ENCODE measurements at places on chromosomes 1 and 21.
A peak's percentile ranks its signal among the peaks of the same experiment; 100 is the strongest.

DNA sequence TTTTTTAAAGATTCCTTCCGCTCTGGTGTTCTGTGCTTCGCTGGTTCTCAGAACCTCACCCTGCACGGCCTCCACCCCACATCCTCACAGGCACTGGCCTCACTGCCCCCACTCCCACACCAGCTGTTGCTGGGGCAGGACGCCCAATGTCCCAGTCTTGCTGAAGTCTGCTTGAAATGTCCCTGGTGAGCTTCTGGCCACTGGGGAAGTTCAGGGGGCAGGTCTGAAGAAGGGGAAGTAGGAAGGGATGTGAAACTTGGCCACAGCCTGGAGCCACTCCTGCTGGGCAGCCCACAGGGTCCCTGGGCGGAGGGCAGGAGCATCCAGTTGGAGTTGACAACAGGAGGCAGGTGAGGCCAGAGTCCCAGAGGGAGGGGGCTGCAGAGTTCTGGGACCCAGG, at the start of gene C1QA:
Gene C1QA (plus strand): TSS at position 276 of the 400 bp plus-strand sequence. CDS start 989 bp downstream, outside the sequence.
- no peak for DNase-seq

GRCh38 chr1:36123356-36123755, 1.7 kb downstream of the COL8A2 start:
- DNase-seq = no peak

DNA sequence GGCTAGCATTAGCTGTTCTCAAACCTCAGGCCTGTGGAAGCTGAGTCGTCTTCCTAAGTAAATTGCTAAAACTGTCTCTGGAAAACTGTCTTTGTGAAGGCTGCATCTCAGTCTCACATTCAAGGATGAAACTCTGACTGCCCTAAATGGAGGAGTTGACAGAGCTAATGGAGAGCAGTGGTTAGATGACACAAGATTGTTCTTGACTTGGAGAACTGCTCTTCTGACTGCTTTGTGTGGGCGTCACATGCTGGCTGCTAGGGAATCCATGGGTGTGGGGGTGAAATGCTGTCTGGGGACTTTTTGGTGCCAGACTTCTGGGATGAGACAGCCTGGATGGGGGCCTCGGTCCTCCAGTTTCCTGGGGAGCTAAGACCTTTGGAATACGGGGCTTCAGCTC, 24.5 kb upstream of the TSPAN2 start:
- no peak for DNase-seq

DNA sequence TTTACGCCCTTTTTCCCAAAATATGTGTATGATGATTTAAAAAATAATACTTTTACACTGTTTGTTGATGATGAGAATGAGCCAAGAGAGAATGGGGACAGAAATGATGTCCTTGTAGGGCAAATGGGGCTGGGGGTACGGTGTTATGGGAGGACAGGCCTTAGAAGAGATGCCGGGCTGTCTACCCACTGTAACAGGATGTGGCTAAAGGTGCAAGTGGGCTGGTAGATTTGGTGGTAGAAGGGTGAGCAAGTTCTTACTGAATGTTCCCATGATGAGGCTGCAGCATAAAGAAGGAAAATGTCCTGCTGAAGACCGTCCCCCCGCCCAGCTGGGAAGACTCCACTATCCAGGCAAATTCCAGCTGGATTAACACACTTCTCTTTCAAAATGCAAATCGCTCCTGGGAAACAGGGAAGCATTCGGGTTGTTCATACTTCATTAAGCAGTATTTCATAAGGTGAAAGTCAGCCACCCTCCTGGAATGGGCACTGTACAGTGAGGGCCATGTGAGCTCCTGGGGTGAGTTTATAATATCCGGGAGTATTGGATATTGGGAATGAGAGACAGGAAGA, 14.0 kb downstream of the GPA33 start:
- no peak for DNase-seq

- DNase-seq = no peak
These were observed 75.6 kb upstream of the SLC2A1 start for GRCh38 chr1:43034195-43034658.

GRCh38 chr1:39973503-39974135, 18.7 kb downstream of the MFSD2A start:
- DNase-seq = peak; percentile 53

DNA sequence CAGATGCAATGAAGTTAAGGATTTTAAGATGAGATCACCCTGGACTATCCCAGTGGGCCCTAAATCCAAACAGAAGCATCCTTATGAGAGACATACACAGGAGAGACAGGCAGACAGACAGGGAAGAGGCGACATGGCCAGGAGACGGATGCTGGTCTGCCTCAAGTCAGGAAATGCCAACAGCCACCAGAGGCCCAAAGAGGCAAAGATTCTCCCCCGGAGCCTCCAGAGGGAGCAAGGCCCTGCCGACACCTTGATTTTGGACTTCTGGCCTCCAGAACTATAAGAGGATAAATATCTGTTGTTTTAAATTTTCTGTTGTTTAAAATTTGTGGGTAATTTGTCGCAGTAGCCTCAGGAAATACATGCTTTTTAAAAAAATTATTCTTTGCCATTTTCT, 116.4 kb downstream of the GLIS1 start:
- no peak for DNase-seq

DNA sequence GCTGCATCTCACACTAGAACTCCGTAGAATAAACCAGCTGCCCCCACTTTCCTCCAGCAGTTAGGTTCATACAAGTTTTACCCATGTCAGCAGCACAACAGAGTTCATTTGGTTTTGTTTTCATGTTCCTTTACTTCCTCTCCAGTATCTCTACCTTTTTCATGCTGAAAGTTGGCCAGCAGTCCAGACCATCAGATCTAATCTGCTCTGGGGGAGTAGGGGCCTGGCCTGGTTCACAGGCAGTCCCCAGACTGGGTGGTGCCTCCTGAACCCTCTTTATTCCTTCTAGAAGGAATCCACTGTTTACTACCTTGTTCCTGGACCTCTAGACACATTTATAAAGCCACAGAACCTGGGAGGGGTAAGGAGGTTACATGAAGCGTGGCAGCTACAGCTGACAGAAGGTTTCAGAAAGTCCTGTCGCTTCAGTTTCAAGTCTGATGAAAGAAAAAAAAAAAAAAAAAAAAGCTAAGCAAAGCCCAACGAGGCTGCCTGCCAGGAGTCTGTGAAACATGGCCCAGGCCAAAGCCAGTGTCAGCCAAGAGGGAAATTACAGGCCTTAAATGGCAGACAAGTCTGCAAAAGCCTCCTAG, 184.6 kb upstream of the JUN start:
- no peak for DNase-seq

- no peak for DNase-seq
These were observed 68.7 kb downstream of the KCNN3 start for GRCh38 chr1:154801234-154802011.

GRCh38 chr1:38129971-38130370, 83.4 kb upstream of the POU3F1 start:
- DNase-seq = no peak

- DNase-seq = no peak
These were observed 136.9 kb downstream of the SYT14 start for GRCh38 chr1:210074904-210075303.

DNA sequence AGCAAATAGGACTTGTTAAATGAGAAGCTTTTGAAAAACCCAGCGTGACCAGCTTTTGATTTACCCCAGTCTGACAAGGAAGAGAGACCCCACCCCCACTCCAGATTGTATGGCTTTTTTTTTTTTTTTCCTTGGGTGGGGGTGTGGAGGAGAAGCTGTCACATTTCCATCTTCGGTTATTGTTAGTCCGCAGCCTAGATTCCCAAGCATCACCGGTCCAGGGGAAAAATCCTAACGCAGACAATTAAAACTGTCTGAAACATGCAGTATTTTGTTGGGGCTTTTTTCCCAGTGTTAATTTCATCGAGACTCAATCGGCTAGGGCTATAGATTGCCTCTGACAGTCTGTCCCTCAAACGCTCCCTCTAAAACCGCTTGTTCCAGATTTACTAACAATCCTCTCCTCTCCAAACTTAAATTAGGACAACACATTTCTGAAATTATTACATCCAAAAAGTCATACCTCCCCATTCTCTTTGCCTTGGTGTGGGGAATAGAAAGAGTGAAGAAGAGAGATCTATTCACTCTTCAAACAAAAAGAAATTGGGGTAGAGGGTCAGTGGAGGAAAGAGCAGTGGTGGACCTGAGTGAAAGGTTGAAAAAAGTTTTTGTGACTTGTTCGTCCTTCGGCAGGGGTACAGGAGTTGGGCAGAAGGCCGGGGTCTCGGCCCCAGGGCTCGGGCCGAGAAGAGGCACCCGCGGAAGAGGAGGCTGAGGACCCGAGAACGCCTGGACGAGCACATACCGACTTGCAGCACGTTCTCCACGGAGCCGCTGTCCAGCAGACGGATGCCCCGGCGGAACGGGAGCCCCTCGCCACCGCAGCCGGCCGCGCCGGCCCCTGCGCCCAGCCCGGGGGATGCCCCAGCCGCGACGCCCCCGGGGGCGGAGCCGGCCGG, 1.1 kb downstream of the ZSWIM5 start:
- no peak for DNase-seq

DNA sequence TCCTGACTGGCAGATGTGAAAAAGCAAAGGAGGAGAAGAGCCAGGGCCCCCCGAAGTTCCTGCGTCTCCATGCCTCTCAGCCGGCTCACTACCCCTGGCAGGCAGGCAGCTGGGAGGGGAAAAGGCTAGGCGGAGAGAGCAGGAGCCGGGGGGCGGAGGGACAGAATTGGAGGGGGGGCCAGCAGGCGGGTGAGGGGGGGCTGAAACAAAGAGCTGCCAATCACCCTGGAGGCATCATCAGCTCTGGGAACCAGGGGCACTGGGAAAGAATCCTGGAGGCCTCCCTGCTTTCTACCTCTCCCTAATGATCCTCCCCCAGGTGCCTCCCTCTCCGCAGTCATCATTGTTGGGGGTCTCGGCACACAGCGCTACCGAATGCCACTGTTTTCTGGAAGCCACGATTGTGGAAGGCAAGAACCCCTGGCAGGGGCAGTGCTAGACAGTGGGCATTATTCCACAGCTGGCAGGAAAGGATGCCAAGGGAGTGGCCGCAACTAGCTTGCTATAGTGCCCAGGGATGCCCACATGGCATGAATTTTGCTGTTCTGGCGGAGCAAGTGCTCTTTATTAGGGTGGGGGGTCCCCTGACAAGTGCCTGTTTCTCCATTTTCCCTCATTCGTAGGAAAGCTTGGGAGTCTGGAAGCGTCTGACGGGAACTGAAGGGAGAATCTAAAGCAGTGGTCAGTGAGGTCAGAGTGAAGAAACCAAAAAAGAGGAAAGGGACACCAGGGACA, at the start of gene THBS3:
Gene THBS3 (minus strand): TSS at position 92 of the 735 bp plus-strand sequence. CDS start 21 bp downstream, at position 71.
- DNase-seq = no peak

GRCh38 chr1:180503280-180503862, 994 bp upstream of the ACBD6 start:
- no peak for DNase-seq

GRCh38 chr1:33257772-33258712, 1.8 kb downstream of the ZNF362 start:
- DNase-seq = no peak

- DNase-seq = no peak
These were observed 28.1 kb downstream of the SMAP2 start for GRCh38 chr1:40401473-40402201.

- no peak for DNase-seq
These were observed 323.3 kb upstream of the USP24 start for GRCh38 chr1:55538428-55538827.

DNA sequence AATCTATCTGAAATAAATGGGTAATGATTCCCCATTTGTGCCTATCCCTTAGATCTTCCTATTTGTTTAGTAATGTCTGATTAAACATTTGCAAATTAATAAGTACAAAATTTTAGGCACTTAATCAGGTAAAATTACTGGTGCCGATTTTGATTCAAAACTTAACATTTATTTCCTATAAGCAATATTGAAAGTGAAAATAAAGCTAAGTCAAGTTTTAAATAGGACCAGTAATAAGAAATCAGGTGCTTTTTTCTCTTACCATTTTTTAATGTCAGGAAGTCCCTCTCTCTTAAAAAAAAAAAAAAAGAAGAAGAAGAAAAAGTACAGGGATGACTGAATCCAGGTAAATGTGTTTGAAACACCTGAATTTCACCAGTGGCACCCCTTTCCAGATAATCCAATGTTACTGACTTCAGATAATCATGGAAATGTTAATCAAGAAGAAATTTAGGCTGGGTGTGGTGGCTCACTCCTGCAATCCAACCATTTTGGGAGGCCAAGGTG, 836 bp upstream of the GBP4 start:
- no peak for DNase-seq

GRCh38 chr1:105779727-105780126, 1276.7 kb upstream of the PRMT6 start:
- no peak for DNase-seq

DNA sequence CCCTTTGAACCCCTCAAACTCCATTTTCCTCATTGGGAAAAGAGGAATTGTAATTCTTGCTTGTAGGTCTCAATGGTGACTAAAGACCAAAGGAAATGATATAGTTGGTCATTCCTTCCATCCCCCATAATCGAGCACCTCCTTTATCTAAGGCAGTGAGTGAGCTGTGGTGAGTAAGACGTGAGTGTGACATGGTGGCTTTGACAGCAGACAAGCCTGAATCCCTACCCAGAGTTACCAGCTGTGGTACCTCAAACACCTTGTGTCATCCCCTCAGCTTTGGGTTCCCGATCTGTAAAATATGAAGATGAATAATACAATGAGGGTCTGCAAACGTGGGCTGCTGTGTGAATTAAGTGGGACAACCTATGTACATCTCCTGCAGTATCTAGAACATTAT, 8.4 kb downstream of the TRAF5 start:
- DNase-seq = no peak

DNA sequence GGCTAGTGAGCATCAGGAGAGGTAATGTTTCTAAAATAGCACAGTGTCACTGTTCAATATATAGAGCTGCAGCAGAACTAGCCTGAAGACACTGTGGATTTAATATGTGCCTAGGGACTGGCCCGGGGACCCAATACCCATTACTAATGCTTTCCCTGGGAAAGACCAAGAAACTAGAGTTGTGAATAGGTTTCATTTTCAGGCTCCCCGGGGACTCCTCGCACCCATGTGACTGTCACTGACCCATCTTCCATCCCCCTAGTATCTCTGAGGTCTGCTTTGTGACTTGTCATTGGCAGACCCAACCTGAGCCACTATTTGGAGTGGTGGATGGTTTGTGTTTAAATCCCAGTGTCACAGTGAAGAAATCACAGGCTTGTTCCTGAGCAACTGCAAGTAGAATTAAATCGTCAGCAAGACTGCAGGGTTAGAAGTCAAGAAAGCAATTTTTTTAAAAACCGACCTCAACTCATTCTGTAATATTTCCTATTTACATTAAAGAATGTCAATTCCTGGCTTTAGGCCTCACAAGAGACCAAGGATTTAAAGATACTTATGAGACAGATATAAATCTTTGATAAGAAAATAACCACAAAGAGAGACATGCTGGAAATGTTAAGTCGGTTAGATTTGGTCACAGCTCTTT, 130.0 kb upstream of the TNR start:
- DNase-seq = no peak

- DNase-seq = no peak
These were observed 190.1 kb downstream of the BARHL2 start for GRCh38 chr1:90526954-90527353.

DNA sequence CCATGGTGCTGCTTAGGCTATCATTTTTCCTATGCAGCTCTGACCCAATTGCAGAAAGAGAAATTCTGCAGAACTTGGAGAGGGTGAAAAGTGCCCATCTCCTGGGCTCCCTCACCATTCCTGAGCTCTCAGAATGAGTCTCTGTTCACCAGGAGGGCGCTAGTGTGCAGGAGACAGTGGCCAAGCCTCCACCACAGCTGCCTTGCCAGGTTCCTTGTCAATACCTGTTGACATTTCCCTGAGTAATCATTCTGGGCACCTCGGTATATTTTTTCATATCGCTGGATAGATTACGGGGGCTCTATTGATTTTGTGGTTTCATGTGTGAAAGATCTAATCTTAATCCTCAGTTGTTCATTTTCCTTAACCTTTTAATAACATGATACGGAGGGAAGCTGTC, 13.0 kb upstream of the C8B start:
- DNase-seq = no peak

- DNase-seq = no peak
These were observed 20.7 kb upstream of the STX12 start for GRCh38 chr1:27752360-27752759.
